ENCODE measurements at places on chromosomes 13 and 19.

DNA sequence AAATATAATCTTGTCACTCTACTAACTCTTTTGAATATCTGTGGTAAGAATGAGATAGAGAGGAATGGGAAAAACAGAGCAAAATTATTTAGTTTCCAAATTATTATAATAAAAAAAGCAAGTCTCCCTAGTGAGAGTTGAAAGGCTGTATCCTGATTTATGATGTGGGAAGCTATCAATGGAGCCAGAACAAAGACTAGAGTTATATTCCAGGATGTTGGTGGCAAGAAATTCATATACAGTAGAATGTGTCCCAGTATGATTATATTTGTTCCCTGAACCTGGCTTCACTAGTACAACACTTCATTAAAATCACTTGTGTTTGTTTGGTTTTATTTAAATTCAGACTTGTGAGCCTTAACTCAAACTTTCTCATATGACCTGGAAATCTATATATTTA is 630.3 kb downstream of the GPC5 start:
- no peak for DNase-seq

DNA sequence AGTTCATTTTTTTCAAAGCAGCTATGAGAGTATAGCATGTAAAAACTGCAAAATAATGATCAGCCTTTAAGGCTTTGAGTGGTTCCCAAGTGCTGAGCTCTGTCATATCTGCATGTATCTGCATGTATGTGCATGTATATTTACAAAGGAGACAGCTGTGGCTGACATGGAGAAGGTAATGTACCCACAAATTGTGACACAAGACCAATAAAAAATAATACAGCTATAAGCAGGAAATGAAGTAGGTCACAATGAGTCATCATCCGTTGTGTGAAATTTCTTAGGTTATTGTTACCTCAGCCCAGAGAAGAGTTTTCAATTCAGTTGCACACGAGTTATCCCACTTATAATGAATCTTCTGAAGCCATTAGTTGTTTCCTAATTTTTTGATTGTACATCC is 60.9 kb upstream of the MED4 start:
- DNase-seq, result no peak

- DNase-seq, result no peak
Observed at GRCh38 chr19:18800636-18801035, 9.5 kb upstream of the COMP start.

DNA sequence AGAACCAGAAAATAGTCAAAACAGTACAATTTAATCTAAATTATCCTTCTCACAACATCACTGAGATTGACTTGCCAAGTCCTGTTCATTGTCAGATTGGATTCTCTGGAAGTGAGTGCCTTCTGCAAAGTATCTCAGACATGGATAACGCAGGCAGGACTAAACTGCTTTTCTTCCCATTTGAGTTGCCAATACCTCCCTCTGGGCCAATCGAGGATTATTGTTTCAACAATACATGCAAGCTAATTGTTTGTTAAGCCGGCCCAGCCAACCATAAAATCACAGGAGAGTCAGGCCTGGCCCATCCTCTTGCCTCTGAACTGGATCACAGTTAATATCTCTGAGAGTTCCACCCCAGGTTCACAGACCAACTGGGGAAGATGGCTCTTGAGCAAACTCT is 240.0 kb downstream of the ENOX1 start:
- no peak for DNase-seq

DNA sequence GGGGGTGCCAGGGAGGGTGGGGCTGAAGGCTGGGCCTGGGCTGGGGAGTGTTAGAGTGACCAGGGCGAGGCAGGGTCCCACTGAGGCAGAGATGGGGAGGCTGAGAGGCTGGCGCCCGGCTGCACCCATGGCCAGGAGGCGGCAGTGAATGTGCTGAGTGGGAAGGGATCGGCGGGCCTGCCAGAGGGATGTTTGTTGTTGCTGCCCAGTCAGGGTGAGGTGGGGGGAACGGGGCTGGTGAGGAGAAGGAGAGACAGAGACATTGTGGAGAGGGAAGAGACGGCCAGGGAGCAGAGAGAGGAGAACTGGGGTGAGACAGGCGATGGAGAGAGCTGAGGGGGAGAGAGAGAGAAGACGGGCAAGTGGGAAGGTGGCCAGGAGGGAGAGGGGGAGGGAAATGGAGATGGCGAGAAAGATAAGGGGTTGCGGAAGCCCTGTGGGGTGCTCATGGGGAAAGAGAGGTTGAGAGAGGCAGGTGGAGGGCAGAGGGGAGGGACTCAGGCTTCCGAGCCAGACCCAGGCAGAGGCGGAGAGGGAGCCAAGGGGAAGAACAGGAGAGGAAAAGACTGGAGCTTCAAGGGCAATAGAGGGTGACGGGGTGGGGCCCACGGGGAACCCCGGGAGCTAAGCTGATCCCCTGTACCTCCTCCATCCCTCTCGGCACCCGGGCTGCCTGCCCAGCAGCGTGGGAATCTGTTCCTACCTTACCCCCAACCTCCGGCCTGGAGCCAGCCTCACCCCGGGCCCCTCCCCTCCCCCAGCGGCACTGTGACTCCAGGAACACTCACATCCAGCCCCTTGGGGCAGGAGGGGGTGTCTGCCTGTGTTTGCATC is 690 bp upstream of the B3GNT8 start:
- no peak for DNase-seq

GRCh38 chr13:110590577-110590976 is 24.8 kb upstream of the NAXD start:
- DNase-seq, result no peak

GRCh38 chr13:97912139-97912535 is 41.3 kb upstream of the IPO5 start:
- no peak for DNase-seq

GRCh38 chr19:2089727-2090053 is 6.4 kb downstream of the MOB3A start:
- DNase-seq, result no peak

DNA sequence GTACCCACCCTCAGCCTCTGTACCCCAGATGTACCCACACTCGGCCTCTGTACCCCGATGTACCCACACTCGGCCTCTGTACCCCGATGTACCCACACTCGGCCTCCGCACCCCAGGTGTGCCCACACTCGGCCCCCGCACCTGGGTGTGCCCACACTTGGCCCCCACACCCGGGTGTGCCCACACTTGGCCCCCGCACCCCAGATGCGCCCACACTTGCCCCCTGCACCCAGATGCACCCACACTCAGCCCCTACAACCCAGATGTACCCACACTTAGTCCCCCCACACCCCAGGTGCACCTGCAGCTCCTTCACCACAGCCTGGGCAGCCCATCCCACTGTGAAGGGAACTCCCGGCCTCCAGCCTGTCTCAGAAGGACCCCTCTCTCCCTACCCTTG is 69.7 kb downstream of the PEX11G start:
- no peak for DNase-seq

- no peak for DNase-seq
Observed at GRCh38 chr13:78606471-78607408, 3.4 kb upstream of the POU4F1 start.

DNA sequence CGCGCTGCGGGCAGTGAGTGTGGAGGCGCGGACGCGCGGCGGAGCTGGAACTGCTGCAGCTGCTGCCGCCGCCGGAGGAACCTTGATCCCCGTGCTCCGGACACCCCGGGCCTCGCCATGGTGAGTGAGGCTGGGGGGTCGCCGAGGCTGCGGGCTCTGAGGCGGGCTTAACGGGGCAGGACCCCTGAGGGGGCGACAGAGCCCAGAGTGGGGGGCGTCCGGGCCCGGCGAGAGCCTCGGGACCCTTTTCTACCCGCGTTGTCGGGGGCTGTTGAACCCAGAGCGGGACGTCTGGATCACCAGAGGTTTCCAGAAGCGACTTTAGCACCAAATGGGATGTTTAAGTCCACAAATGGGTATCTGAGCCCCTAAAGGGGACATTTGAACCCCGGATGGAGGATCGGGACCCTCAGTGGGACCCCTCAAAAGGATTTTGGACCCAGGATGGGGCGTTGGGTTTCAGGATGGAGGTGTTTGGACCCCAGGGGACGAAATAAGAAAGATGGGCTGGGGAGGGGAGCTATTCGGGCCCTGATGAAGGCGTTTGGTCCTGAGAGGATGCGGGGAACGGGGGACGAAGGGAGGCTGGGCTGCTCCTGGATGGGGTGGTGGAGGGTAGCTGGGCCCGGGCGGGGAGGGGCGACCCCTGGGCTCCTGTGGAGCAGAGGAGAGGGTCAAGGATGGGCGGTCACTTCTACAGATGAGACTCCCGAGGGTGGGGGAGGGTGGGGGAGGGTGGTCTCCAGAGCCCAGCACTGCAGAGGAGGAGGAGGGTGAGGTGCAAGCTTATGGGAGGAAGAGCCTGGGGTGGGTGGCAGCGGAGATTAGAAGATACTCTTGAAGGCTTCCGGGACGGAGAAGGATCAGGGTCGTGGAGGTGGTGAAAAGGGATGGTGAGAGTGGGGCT is at the start of gene CALM3:
TSS of gene CALM3 (plus strand) at position 13 of the 907 bp plus-strand sequence. CDS start at position 118, 105 bp downstream.
- DNase-seq, result no peak

DNA sequence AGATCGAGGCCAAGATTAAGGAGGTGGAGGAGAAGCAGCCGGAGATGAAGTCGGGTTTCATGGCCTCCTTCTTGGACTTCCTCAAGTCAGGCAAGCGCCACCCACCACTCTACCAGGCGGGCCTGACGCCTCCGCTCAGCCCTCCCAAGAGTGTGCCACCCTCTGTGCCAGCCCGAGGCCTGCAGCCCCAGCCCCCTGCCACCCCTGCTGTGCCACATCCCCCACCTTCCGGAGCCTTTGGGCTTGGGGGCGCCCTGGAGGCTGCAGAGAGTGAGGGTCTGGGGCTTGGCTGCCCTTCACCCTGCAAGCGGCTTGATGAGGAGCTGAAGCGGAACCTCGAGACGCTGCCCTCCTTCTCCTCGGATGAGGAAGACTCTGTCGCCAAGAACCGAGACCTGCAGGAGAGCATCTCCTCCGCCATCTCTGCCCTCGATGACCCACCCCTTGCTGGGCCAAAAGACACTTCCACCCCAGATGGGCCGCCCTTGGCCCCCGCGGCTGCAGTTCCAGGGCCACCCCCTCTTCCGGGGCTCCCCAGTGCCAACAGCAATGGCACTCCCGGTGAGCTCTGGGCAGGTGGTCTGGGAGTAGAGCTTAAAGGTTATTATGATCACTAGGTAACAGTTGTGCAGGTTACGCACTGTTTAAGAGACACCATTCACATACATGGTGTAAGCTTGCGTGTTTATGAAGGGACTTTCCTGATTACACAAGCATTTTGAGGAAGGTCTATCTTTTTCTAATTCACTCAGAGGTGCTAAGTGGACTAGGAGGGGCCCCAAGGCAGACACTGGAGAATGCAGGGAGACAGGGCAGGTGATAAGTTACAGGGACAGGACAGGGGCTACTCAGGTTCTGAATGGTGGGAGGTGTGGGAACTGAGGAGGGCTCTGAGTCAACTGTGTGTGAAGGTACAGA is 8.7 kb downstream of the PRR12 start:
- no peak for DNase-seq

DNA sequence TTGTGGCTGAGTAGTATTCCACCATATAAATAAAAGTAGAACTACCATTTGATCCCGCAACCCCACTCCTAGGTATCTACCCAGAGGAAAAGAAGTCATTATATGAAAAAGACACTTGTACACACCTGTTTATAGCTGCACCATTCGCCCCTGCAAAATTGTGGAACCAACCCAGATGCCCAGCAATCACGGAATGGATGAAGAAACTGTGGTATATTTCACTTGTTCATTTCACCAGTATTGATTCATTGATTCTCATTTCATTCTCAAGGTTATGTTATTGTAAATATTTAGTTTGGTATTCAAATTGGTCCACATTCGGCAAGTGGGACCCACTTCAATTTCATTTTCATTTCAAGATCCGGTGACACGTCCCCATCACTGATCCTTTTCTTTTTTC is 8.2 kb upstream of the RFPL4A start:
- no peak for DNase-seq

DNA sequence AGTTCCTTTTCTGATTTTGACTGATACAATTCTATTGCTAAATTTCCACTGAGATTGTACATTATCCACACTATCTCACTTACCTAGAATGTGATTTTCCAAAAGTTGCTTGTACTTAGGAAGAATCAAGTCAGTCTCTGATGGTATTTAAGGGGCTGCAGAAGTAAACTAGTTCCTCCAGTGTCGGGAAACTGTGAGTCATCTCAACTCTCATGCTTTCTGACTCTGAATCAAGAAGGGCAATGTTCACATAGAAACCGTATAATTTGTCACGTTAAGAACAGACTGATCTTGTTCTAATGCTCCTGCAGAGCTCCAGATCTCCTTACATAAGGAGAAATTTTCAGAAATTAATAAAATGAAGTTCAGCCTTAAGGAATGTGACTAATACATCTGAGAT is 369.3 kb downstream of the KLF5 start:
- DNase-seq, result no peak

- no peak for DNase-seq
Observed at GRCh38 chr13:21889651-21890050, 218.8 kb downstream of the FGF9 start.

GRCh38 chr19:18437491-18438330 is at the start of gene ISYNA1:
TSS of gene ISYNA1 (minus strand) at chr19:18438133. CDS start at chr19:18437979, 154 bp downstream.
- peak; percentile 68 for DNase-seq

- DNase-seq, result no peak
Observed at GRCh38 chr13:43132257-43132656, 108.9 kb downstream of the DNAJC15 start.

- DNase-seq, result no peak
Observed at GRCh38 chr13:40043764-40044163, 388.3 kb downstream of the COG6 start.

- DNase-seq, result peak; percentile 45
Observed at GRCh38 chr19:8320564-8321066, 560 bp downstream of the NDUFA7 start.

GRCh38 chr19:4916292-4917082 is 7.2 kb downstream of the UHRF1 start:
- no peak for DNase-seq

GRCh38 chr13:108962654-108963053 is 333.2 kb downstream of the MYO16 start:
- no peak for DNase-seq

GRCh38 chr13:81791641-81792040 is 1450.7 kb upstream of the SPRY2 start:
- DNase-seq, result no peak

DNA sequence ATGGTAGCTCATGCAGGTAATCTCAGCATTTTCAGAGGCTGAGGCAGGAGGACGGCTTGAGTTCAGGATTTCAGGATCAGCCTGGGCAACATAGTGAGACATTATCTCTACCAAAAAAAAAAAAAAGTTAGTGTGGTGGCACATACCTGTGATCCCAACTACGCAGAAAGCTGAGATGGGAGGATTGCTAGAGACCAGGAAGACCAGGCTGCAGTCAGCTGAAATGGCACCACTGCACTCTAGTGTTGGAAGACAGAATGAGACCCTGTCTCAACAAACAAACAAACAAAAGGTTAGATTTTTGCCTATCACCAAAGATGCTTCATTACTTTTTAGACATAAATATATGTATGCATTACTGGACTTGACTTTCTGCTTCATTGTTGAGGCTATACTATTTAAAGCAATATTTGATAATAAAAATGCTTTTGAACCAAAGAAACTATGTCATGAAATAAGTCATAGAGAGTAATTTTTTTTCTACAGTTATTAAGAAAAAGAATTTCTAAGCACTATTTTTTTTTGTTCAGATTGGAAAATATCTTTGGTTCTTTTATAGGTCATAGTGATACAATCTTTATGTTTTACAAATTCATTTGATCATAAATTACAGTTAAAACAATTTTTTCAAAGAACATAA is 1180.1 kb upstream of the ATXN8OS start:
- no peak for DNase-seq
